RPMI7951 (cell line): ENCODE measurements at places on chromosomes 3 and 15. TPM values are rescaled to one million over a fixed set of nuclear protein-coding genes. Genes with fewer than 3 reads are reported as not detected.

DNA sequence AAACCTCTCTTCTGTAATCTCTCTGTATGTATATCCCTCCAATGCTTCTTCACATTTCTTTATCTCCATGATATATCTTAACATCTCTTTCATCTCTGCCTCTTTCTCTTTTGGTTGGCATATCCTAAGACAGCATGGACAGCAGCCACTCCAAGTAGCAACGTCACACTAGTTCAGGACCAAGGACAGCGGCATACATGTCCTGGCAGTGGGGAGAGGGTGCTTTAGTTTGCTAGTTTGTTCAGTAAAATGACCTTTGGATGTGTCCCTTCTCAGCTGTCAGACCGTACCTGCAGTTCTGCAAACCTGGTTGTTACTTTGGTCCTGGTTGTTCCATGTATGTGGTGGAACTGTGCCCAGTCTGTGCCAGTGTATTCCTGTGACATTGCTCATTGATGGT, 225.6 kb upstream of the ROPN1 start:
- peak; percentile 76 for DNase-seq

- peak; percentile 29 for DNase-seq
Observed at GRCh38 chr3:131224886-131225550, 156.6 kb upstream of the NUDT16 start.

DNA sequence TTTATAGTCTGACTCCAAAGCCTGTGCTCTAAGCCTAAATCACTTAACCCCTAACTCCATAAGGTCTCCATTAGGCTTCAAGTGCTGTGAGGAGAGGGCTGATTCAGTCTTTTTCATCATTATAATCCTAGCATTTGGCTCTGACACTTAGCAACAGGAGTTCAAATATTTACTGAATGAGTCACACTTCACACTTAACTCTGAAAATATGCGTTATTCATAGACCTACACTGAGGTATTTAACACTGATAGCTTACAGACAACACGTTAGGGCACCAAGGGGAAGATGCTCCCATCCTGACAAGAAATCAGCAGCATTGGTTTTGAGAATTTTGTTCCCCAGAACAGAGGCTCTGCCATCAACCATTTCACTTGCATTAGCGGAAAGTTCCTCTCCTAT, 53.5 kb downstream of the MSL2 start:
- DNase-seq = peak; percentile 85

The STRIT1 gene
- total RNA-seq = not detected in 2 replicates

GRCh38 chr3:16385151-16385550, 120.1 kb downstream of the OXNAD1 start:
- DNase-seq = no peak

The AGBL1 gene
- total RNA-seq = not detected in 2 replicates
